Activated naive CD4-positive, alpha-beta T cell treated with anti-CD3 and anti-CD28 coated beads, Interleukin-2, amount 50 U/mL, for 72 hours (primary cell): ENCODE measurements at places on chromosomes 6 and 20.

GRCh38 chr20:35465976-35466375 is 10.6 kb downstream of the CEP250 start:
- DNase-seq = no peak

GRCh38 chr6:131823276-131823902 is 15.6 kb downstream of the ENPP1 start:
- DNase-seq = no peak

- DNase-seq = no peak
These were observed 483.2 kb upstream of the NRSN1 start for GRCh38 chr6:23642849-23643248.

DNA sequence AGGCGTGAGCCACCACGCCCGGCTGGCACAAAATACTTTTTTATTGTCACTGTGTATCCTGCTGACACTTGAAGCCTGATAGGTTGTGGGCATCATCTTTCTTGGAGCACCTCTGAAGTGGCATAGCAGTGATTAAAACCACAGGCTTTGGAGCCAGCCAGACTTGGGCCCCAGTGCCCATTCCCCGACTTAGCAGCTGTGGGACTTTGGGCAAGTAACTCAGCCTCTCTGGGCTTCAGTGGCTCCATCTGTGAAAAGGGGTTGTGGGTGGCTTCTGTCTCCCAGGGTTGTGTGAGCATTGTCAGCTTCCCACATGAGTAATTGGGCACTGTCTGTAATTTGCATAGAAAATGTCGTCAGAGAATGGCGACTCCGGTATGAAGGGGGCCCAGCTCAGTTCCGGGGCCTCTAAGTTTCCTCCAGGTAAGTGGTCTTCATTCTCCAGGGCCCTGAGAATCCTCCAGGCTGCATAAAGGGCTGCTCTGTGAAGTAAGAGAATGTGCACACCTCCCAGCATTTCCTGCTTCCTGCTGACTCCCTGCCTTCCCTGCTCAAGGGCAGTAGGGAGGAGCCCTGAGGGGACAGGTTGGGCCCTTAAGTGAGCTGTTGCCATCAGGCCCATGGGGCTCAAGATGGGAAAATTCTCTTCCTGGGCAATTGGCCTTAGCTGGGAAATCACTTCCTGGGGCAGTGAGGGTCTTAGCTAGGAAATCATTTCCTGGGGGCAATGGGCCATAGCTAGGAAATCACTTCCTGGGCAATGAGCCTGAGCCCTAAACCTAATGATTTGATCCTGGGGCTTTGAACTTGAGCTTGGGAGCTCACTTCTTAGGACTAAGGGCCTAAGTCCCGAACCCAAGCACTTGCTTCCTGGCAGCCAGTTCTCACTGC is 27.2 kb downstream of the ARHGAP40 start:
- no peak for DNase-seq

DNA sequence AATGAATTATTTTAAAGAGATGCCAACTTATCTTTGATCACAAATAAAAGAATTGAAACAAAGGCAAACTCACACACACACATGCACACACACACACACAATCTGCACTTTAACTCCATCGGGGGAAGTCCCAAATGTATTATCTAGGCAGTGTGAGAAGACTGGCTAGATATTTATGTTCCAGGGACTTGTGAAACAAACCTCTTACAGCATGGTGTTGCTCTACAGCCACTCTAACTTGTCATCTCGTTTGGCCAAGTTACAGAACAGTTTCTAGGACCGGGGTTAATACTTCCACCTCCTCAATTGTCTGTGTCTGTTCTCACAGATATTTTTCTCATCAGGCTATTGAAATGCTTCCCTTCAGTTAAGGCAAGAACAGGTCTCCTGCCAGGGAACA is 855.0 kb downstream of the EPHA7 start:
- no peak for DNase-seq

DNA sequence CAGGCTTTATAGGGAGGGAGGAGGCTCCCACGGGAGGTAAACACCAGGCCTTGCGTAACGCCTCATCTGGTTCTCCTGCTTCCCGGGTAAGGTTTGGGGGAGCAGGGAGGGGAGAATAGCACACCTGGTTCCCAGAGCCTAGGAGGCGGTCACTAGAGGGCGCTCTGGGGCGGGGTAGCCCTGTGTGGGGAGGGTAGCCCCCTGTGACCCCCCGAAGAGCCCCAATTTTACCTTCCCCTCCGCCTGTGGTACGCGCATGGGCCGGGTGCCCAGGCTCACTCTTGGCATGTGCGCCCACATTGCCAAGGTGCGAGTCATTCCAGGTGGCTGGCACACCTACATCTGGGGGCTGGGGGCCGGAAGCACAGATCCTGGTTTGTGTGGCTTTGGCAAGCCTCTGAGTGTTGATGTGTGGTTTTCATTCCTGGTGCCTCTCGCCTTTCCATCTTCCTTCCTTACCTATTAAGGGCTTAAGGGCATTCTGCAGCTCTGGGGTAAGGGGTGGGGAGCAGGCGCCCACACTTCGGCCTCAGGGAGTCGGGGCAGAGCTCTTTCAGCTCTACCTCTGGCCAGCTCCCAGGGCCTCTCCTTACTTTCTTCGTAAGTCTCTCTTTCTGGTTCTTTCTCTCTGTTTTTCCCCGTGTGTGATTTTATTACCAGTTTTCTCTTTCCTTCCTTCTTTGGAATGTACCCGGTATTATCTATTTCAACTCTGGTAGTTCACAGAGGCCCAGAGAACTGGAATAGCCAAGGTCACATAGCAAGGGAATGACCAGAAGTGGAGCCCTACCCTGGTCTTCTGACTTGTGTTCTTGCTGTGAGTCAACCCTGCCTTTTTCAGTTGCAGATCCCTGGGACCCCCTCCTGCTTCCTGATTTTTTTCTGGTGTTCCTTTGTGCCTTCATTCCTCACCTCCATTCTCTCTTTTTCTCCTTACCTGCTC is 492 bp upstream of the RNF39 start:
- peak; percentile 45 for DNase-seq

DNA sequence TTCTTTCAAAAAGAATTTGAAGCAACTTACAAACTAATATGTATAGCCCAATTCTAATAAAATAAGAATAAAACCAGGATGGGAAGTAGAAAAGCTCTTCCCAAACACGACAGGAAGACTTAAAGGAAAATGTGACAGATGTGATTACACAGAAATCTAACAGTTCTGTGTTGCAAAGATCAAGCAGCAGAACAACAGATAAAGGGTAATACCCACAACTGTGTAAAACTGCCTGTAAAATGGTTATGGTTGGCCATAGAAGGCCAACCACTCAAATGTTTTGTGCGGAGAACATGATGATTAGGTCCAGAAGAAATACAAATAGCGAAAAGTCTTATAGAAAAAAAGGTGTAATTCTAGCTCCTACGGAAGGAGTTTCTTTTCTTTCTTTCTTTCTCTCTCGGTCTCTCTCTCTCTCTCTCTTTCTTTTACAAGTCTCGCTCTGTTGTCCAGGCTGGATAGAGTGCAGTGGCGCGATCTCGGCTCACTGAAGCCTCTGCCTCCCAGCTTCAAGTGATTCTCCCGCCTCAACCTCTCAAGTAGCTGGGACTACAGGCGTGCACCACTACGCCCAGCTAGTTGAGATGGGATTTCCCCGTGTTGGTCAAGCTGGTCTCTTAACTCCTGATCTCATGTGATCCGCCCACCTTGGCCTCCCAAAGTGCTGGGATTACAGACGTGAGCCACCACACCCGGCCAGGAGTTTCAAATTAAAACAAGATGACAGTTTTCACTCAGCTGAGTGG is 128.5 kb downstream of the QRSL1 start:
- DNase-seq = no peak

GRCh38 chr6:149094156-149094555 is 223.4 kb upstream of the TAB2 start:
- no peak for DNase-seq

GRCh38 chr6:87741001-87741650 is 39.1 kb upstream of the AKIRIN2 start:
- DNase-seq = no peak
